ENCODE measurements at places on chromosomes 1 and 21.
A peak's percentile ranks its signal among the peaks of the same experiment; 100 is the strongest.

DNA sequence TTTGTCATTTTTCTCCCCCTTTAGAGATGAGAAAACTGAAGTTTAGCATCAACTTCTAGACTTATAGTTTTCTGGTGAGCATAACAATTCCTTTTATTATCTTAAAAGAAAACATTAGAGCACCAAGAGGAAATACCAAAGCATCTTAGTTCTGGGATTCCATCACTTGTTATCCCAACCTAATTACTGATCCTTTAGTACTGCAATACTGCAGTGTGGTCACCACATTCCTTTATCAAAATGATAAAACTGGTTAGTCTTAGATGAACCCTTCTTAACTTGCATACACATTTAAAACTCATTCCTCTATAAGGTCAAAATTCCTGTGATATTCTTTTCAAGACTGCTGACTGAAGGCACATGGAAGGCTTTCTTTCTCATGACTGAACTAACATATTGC is 23.1 kb downstream of the SOD1 start:
- no peak for DNase-seq

GRCh38 chr1:219379691-219380090 is 206.0 kb downstream of the LYPLAL1 start:
- DNase-seq: no peak

DNA sequence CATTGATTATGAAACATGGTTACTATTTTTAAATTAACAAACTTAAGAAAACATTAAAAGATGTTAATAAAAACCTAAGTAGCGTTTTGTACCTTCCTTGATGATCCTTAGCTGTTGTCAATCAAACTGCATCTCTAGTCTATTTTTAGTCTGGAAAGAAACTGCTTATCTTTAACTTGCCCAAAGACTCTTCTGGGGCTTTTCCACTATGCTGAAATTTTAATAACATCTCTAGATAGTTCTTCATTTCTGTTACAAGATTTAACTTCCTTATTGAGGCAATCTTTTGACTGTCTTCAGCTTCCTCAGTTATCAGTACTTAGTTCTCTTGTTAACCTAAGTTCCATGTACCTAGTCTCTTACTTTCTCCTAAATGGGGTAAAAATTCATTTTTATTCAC is 135.9 kb upstream of the HMCN1 start:
- peak; percentile 34 for DNase-seq

DNA sequence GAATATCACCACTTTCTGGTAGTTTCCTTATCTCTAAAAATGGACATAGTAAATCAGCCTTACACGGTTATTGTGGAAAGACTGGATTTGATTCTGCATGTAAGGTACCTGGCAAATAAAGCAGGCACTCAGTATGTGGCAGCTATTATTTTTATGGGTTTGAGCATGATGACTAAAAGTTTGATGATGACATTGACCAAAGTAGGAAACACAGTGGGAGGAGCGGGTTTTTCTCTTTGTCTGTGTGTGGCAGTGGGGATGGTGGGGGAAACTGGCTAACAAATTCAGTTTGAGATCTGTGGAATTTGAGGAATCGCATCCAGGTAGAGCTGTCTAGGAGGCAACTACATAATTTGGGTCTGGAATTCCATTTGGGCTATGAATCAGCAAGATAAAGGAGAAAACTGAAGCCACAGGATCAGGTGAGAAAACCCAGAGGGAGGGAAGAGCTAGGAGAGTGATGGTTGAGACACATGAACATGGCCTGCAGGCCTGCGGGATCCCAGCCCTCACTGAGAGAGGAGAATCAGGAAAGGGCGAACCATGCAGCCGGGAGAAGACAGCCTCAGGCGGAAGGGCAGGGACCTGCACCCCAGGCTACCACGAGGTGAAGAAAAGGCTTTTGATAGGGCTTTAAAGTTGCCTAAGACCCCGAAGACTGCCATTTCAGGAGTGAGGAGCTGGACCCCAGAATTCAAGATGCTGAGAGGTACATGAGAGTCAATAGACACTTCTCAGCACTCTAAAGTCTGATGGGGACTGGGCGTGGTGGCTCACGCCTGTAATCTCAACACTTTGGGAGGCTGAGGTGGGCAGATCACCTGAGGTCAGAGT is 52.2 kb downstream of the MEF2D start:
- no peak for DNase-seq

DNA sequence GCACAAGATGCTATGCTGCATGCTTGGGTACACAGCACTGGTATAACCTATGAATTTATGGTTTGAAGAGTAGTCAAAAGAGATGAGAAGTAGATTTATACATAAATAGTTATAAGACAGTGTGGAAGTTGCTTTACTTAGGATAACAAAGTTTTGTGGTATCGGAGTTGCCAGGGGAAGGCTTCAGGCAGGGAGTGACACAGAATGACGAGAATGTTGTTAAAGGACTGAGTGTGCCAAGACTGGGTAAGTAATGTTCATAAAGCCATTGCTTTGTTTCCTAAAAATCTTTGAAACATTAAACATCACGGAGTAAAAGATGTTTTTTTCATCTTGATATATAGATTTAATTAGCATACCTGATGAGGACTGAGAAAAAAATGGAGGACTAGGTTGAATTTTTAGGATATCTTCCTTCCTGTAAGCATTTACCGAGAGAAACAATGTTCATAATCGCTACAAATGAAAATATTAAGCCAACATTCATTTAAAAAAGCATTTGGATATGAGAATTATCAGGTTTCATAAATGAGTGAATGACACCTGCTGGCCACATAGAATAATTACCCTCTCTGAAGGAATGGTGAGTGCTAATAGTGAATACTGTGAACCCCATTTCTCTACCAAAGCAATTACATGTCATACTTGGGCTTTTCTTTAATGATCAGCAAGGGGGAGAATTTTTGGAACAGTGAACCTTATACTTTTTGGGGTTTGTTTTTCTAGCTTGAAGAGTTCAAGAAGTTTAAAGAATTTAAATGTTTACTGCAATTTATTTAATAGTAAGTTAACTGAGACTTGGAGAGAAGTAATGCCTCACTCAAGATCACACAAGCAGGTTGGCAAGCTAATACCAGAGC is 28.4 kb downstream of the EXTL2 start:
- DNase-seq: peak; percentile 88

GRCh38 chr1:167442854-167443565 is 75.3 kb downstream of the CD247 start:
- DNase-seq: no peak

DNA sequence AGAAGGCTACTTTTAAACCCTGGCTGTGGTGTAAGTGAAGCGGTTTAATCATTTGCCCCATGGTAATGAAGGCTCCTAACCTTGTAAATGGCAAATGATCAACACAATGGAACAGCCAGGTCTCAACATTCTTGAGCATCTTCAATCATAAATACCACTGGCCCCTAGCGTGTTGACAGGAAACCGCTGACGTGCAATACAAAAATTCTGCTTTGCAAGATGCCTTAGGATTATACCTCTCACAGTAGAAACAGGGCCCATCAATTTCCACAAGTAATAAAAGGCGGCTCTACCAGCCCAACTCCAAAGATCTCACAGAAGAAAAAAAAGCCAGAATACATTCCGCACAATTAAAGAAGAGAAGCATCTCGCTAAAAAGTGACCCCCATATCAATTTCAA is 32.8 kb downstream of the LGALS8 start:
- DNase-seq: no peak

- DNase-seq: peak; percentile 16
Observed at GRCh38 chr21:43211072-43211759, 42.4 kb downstream of the CRYAA start.

DNA sequence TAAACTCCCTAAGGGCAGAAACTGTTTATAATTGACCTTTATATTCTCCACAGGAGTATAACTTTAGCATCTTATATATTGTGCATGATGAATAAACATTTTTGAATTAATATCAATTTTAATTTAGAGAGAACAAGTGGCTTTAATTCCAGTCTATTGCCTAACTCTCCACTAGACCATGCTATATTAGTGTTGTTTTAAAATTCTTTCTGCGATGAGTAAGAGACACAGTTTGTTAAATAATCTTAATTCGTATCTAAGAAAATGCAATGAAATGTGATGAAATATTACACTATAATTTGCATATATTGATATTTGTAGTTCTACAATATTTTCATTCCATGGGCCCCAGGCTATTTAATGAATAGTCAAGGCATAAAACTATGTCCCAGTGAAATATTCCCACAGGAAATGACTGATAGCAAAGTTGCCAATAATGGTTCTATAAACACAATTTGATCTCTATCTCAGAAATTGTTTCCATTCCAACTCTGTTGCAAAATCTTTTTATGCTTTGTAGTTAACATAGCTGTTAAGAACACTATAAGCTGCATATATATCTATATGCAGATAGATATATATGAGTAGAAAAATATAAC is 2.9 kb upstream of the SYDE2 start:
- no peak for DNase-seq

- DNase-seq: peak; percentile 88
Observed at GRCh38 chr1:152001631-152002584, 8.2 kb upstream of the S100A10 start.

DNA sequence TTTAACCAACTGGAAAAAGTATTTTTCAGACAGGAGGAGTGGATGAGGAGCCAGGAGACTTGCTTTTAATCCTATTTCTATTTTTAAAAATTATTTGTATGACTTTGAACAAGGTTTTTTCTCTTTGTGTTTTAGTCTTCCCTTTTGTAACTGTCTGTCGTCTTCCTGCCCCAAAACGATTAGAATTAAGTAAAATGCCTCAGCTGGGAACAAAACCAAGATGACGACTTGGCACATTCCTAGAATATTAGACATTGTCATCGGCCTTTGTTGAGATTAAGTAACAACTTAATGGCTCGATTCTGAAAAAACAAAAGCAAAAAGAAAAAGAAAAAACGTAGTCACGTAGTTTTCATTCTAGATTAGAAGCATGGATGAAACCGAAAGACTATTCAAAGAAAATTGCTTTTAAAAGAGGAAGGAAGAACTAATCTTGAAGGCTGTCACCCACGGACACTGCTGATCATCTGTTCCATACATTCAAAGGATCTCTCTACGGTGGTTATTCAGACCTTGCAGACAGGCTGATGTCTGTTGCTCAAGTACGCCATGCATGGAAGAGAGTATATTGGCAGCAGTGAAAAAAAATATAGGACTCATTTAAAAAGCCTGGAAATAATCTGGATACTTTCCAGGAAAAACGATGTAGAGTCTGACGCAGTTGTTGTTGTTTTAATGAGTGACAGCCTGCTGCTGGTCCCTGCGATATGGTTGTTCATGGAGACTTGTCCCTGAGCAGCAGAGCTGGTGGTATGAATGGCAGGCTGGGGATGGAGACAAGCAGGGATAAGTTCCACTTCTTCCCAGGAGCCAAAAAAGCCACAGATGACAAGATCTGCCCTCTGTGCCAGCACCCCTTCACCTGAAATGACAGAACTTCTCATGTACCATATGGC is 16.8 kb downstream of the GNG4 start:
- DNase-seq: no peak

- DNase-seq: no peak
Observed at GRCh38 chr1:195697130-195697529, 911.1 kb downstream of the KCNT2 start.

- no peak for DNase-seq
Observed at GRCh38 chr21:46079352-46080170, 18.4 kb upstream of the COL6A2 start.

- DNase-seq: no peak
Observed at GRCh38 chr1:94597701-94598100, 56.1 kb upstream of the F3 start.

DNA sequence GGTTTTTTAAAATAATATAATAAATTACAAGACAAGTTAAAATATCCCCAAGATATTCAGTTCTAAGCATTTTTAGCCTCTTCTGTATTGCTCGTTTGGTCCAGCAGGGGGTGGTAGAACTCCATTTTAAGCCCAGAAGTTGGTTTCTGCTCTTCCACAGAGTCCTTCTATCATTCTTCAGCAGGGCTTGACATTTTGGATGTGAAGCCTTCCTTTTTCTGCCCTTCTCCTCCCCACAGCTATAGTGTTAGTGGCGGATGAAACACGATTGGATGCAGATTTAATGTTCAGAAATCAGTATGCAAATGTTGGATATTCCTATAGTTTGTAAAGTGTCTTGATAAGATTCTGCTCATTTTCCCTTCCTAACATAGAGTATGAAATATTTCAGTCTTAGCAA is 1.4 kb downstream of the NCAM2 start:
- peak; percentile 64 for DNase-seq

GRCh38 chr21:41745026-41745820 is 21.6 kb downstream of the RIPK4 start:
- no peak for DNase-seq

Data from hematopoietic multipotent progenitor cell treated with erythropoietin and hydrocortisone succinate and interleukin-3 and kit ligand, for 6 days (in vitro differentiated cells).